ENCODE measurements at places on chromosomes 4 and X. TPM values are rescaled to one million over a fixed set of nuclear protein-coding genes. Genes with fewer than 3 reads are reported as not detected.

The GPM6B gene
- 2.3 TPM for total RNA-seq

The CDX4 gene
- not detected for total RNA-seq

The CPE gene
- 90.4 TPM for total RNA-seq

The PAGE2B gene
- not detected for total RNA-seq

The ZNF732 gene
- total RNA-seq: 0.16 TPM

The MAGED4B gene
- total RNA-seq: 7.0 TPM

The MAPK10 gene
- 38.9 TPM for total RNA-seq

The FAT4 gene
- total RNA-seq: 7.3 TPM

The MAGEA10 gene
- not detected for total RNA-seq

The MAGEC1 gene
- total RNA-seq: not detected

The PF4V1 gene
- total RNA-seq: not detected

DNA sequence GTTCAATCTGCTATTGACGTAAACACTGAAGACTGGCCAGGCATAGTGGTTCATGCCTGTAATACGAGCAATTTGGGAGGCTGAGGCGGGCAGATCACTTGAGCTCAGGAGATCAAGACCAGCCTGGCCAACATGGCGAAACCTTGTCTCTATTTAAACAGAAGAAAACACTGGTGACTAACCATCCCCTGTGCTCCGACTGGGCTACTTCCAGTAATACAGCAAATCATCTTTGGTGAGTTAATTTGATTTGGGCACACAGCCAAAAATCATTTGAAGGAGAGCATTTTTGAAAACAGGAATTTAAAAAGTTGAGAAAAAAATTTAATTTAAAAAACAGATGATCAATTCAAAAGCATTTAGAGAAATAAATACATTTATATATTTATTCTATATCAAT lies 52.0 kb downstream of the SEC24D start:
- no peak for DNase-seq

DNA sequence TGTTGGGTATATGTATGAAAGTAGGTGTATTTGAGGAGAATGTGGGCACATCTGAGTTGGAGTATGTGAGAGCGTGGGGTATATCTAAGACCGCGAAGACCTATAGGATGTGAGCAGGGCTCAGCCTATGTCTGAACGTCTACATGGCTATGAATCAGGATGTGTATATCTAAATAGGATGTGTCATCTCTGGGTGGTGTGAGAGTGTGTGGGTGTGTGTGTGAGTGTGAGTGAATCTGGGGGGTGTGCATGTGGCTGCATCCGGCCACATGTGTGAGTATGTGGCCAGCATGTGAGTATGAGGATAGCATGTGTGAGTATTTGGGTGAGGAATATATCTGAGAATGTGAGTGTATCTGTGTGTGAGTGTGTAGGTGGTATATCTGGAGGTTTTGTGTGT lies 7.7 kb downstream of the GPR173 start:
- no peak for DNase-seq

DNA sequence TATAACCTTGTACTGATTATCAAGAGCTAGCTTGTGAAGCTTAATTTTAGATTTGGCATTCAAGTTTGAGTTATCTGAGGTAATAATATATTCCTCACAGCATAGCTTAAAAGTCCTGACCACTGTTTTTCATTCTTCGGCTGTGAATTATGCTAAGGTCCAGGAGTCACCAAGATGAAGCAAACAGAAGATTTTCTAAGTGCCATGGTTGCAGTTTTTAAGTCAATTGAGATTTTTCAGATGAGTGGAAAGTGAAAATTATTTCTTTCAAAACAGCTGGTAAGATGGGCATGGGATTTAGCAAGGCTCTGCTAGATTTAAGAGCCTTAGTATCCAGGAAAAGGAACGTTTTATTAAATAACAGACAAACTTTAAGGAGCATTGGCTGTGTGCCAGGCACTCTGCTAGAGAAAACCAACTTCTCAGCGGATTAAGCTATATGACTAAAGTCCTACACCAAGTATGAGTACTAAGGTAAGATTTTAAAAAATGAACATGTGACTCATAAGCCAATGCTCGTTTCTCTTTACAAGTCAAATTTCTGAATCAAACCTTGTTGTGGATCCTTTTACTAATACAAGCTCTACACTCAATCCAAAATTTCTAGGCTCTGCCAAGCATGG lies 149.9 kb upstream of the IL15 start:
- no peak for DNase-seq

DNA sequence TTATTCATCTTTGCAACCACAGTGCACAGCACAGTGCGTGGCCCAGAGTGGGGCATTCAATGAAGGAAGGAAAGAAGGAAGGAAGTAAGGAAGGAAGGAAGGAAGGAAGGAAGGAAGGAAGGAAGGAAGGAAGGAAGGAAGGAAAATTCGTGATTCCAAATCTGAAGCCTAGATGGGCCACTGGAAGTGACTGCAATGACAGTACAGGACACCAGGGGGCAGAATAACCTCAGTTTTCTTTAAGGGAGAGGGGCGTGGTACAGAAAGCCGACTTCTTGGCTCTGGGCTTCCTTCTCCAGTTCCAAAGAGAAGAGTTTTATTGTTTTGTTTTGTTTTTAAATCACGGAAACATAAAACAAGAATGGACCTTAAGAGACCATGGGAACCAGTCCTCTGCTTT lies 47.8 kb downstream of the APLN start:
- DNase-seq: no peak

DNA sequence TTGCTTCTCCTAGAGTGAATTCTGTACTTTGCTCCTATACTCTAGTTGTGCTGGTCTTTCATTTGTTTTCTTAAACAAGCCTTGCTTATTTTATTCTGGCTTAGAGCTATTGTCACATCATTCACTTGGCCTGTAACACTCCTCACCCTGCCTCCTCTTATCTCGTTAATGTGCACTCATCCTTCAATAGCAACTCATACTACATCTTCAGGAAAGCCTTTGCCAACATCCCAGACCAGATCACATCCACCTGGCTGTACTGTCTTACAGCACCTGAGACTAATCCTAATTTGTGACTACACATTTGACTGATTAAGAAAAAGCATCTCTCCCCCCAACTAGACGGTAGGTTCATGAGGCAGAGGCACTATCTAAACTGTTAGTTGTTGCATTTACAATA lies 80.8 kb downstream of the SLC7A11 start:
- DNase-seq: no peak

GRCh38 chr4:6974138-6974848 lies 64.7 kb downstream of the TBC1D14 start:
- DNase-seq: no peak

- DNase-seq: no peak
These were observed 81.7 kb downstream of the SHISA3 start for GRCh38 chr4:42478946-42479345.

GRCh38 chr4:129378364-129378763 lies 282.4 kb downstream of the C4orf33 start:
- no peak for DNase-seq

DNA sequence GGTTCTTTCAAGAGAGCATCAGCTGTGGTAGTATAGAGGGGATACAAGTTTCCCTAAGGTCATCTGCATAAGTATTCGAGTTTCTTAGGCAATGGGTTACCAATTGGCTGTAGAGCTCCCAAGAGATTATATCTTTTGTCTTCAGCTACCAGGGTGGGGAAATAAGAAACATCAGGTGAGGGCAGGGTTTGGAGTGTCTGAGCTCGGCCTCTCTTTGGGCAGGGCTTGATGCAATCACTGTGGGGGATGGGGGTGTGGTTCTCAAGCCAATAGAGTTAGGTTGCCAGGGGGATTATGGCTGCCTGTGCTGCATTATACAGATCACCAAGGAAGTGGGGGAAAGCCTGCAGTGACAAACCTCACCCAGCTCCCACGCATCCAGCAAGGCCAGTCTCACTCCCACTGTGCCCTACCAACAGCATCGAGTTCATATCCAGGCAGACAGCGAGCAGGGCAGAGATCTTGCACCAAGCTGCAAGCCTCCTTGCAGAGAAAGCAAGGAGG lies 172.1 kb upstream of the MAGEE2 start:
- DNase-seq: no peak

- no peak for DNase-seq
These were observed 114.9 kb downstream of the VSIG4 start for GRCh38 chrX:65925005-65925404.

GRCh38 chr4:126513596-126513995 lies 1119.2 kb upstream of the INTU start:
- no peak for DNase-seq

GRCh38 chr4:76197971-76198410 lies 15.6 kb downstream of the SCARB2 start:
- no peak for DNase-seq

DNA sequence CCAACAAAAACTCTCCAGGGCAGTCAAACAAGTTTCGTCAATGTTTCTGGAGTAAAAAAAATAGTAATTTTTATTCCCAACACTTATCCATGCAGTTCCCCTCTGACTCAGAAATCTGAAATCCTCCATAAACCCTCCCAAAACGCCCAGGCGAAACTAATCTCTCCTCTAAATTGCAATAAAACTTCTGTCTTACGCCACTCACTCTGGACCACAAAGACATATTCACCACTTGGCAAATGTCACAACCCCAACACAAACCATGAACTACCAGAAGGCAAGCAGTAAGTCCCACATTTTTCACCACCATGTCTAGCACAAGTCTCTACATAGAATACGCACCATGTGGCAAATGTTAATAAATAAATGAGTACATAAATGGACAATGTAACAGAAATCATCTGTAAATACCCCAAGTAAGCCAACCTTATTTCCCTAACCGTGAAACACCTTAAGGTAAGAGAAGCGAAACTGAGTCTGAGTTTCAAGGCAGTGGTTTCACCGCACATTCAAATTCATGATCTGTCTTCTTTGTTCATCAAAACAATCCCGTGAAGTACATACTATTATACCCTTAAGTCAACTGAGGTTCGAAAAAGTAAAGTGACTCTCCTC lies 1.6 kb downstream of the PAPSS1 start:
- no peak for DNase-seq

GRCh38 chr4:165915215-165915614 lies 42.2 kb downstream of the TLL1 start:
- no peak for DNase-seq

DNA sequence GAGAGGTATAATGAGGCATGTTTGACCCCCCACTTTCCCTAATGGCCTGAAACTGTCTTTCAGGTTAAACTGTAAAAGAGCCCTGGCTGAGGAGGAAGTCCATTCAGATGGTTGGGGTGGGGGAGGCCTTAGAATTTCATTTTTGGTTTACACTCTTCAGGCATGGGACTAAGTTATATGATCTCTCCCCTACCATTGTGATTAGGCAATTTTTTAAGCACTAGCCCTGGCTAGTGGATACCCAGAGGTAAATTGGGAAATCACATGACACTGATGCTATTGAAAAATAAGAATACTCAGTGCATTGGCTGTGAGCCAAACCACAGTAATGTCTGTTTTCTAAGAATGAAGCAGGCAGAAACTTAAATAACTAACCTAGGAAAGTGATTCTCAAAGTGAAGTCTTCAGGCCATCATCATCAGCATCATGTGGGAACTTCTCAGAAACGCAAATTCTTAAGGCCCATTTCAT lies 149.7 kb downstream of the RRAGB start:
- no peak for DNase-seq

GRCh38 chrX:135112096-135112729 lies 8.1 kb downstream of the ETDB start:
- DNase-seq: no peak

DNA sequence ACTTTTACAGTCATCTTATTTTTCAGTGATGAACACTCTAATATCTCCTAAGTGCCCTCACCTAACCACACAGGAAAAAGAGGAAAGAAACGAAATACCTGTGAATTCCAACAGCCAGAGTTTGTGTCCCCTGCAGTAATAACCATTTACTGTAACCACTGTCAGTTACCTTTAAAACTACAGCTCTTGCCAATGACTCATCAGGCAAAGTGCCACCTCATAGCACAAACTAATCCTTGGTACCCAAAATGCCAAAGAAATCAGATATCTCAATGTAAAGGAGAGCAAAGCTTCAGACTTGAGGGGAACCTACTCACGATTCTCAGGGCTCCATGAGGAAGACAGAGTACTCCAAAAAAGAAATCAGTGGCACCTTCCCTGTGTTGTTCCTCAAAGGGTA lies 146.5 kb downstream of the NDST3 start:
- DNase-seq: no peak

DNA sequence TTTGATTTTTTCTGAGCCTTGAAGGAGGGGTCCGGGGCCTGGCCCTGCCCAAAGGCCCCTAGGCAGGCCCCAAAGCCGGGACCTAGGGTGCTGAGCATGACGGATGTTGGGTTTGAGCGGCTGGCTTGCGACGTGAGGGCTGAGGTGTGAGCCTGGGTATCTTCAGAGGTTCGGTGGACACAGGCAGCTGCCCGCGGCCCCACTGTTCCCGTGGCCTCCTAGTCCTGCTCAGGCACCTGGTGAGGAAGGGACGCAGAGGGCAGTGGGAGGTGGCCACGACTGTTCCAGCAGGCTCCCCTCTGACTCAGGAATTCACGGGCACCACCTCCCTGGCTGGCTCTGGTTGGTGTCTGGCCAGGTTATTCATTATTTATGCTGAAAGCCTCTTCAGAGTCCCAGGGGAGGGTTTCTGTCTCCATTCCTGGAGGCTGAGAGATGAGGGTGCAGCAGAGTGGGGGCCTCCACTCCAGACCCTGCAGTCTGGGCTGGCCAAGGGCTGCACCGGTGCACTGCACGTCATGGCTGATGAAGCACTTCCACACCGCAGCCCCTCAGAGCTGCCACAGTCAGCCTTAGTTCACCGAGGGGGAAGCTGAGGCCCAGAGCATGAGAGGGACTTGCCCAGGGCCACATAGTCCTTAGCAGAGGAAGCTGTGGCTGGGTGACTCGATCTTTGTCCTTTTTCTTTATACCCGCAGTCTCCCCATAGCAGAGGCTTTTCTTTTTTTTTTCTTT lies 2.2 kb downstream of the MSANTD1 start:
- no peak for DNase-seq

GRCh38 chr4:185280608-185281007 lies 71.2 kb downstream of the SNX25 start:
- no peak for DNase-seq

DNA sequence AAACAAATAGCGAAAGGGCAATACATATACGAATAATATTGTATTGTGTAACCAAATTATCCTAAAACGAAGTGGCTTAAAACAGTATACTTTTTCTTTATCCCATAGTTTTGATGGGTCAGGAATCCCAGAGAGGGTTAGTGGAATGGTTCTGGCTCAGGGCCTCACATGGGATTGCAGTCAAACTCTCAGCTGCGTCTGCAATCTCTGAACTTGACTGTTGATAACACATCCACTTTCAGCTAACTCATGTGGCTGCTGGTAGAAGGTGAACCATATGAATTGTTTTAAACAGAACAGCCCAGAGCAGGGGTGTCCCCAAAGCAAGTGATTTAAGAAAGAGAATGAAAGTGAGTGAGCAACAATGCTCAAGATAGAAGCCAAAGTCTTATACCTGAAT lies 127.8 kb downstream of the VEGFC start:
- no peak for DNase-seq

DNA sequence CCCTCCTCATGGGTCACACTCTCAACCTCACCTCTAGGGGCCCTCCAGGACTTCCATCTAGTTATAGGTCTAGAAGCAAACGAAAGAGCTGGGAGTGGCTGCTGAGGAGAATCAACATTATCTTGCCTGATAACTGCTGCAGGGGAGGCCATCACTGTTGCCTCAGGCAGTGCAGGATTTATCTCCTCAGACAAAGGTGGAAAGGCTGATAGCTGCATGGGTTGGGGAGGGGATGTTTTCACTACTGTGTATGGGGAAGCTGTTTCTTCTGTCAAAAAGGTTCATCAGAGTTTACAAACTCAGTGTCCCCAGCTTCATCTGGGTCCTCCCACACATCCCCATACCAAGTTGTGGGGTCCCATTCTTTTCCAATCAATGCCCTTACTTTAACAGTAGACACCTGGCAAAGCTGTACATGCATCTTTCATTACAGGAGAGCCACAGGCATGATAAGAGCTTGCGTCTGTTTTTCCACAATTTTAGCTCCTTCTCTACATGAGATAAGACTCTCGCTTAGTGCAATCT lies 17.6 kb upstream of the PRDM8 start:
- no peak for DNase-seq
